ENCODE measurements at places on chromosomes 1 and 21. TPM values are rescaled to one million over a fixed set of nuclear protein-coding genes. Genes with fewer than 3 reads are reported as not detected.

Gene RHD
- not detected for total RNA-seq

Gene TMEM61
- 0.30 TPM for total RNA-seq

Gene LRRC38
- 0.15 TPM for total RNA-seq

GRCh38 chr21:41112740-41113692 is 54.9 kb upstream of the BACE2 start:
- peak; percentile 22 for DNase-seq

- DNase-seq: no peak
Measured at GRCh38 chr1:234502785-234503184, 23.8 kb upstream of the TARBP1 start.

DNA sequence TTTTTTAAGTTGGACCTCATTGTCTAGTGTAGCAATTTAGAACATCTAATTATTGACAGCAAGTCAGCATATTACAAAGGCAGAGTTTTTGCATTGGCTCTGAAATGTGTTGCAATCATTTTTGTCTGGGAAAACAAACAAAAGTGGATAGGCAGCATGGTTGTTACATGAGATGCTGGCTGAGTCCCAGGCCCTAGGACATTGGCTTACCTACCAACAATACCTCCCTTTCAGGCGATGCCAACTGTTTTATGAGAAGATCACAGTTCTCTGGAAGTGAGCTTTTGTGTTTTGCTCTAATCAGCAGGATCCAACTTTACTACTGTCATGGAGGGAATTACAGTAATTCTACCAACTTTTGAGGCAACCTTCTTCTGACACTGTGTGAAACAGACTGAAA is 71.5 kb upstream of the CXADR start:
- DNase-seq: no peak

- no peak for DNase-seq
Measured at GRCh38 chr1:209176866-209177430, 406.6 kb upstream of the CAMK1G start.

GRCh38 chr1:31041529-31041928 is 24.0 kb downstream of the PUM1 start:
- no peak for DNase-seq

GRCh38 chr1:218297867-218298266 is 12.8 kb downstream of the RRP15 start:
- no peak for DNase-seq

DNA sequence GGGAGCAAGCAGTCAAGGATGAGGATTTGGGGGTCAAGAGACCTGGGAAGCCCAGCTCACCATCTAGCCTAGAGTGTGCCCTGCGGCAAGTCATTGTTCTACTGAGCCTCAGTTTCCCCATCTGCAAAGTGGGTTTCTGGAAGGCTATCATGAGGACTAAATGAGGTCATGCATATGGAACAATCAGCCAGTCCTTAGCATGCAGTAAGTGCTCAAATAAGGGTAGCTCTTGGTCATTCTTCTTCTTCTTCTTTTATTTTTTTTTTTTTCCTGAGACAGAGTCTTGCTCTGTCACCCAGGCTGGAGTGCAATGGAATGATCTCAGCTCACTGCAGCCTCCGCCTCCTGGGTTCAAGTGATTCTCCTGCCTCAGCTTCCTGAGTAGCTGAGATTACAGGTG is 99.9 kb upstream of the RUNX3 start:
- no peak for DNase-seq

DNA sequence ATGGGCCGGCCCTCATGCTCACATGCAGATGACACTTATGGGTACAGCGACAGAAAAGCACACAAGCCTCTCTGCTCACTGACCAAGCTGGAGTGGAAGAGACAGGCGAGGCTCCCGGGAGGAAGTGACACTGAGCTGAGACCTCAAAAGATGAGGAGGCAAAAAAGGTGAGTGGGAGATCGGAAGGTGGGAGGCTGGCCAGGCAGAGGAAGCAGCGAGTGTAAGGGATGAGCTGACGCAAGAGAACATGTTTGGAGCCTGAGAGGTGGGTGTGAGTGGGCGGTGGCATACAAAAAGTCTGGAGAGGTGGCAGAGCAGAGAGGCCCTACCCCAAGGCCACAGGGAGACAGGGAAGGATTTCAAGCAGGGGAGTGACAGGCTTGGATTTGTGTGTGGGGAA is 18.2 kb upstream of the CDCP2 start:
- no peak for DNase-seq

DNA sequence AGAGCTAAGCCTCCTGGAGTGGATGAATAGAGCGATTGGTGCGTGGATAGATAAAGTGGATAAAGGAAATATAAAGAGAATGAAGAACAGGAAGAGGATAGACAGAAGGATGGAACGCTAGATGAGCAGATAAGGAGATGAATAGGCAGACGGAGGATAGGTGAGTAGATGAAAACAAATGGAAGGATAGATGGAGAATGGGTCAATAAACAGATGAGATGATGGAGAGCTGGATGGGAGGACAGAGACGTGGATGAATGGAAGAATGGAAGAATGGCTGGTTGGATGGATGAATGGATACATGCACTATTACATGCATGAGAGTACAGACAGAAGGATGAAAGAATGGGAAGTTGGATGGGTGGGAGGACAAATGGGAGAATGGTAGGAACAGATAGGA is 35.2 kb upstream of the EDN2 start:
- DNase-seq: no peak
